ELF-1 (cell line): ENCODE measurements at places on chromosomes 16 and 17.

- no peak for DNase-seq
Observed at GRCh38 chr17:61306003-61306402, 93.6 kb upstream of the TBX2 start.

DNA sequence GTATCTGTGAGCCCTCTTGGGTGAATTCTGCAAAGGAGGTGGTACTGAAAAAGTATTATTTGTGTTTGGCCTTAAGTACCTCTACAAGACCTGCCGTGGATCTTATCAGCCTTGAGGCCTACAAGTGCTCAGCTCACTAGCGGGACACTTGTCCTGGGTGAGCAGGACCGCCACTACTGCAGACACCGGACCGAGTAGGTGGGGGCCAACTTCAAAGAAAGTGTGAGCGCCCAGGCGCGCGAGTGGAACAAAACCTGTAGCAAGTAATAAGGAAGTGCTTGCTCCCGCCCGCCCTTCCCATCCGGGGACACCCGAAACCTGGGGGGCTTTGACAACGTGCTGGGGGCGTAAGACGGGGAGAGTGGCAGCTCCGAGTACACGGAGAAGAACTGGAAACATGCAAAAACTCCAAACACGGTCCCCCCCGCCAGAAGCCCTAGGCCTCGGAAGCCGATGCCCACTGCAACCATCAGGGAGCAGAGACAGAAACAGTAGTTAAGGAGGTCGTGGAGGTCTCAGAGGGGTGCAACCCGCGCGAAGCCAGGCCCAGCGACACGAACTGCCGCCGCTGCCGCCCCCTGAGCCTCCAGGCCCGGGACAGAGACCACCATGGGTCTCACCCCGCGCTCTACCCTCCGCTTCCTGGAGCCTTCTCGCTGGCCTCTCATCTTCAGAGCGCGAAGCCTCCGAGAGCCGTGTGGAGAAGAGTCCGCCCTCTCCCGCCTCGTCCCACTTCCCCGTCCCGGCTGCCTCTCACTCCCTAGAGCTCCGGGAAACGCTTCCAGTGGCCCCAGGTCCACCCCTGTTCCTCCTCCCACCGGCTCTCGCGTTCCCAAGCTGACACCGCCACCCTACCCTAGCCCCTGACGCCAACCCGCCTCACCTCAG is 537 bp downstream of the CNOT1 start:
- peak; percentile 52 for DNase-seq

- DNase-seq = peak; percentile 47
Observed at GRCh38 chr17:81395600-81396277, 482 bp downstream of the BAHCC1 start.

GRCh38 chr17:32319548-32319905 is 22.4 kb downstream of the C17orf75 start:
- peak; percentile 89 for DNase-seq

GRCh38 chr16:69411064-69411985 is 13.1 kb upstream of the CYB5B start:
- no peak for DNase-seq

DNA sequence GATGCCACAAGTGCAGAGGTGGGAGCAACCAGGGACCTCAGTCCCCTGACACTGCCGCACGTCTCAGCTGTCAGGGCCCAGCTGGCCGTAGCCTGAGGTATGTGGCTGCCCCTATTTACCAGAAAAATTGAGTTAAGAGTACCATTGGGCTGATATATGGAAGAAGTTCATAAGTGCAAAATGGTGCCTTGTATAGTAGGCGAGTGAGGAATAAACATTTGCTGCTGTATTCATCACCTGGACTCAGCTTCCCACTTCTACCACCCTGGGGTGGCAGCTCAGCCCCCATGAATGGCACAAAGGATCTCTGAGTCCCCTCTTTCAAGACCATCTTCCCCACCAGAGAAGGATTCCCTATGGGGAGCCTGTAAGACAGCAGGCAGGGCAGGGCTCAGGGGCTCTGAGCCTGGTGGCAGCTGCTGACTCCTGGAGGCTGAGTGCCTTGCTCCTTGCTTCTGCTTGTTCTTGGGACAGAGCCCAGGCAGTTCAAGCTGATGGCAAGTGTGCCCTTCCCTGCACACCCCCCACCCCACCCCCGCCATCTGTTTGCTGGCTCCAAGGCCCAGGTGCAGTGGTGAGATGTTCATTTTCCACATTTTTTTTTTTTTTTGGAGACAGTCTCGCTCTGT is 29.0 kb downstream of the TRPV2 start:
- peak; percentile 55 for DNase-seq

DNA sequence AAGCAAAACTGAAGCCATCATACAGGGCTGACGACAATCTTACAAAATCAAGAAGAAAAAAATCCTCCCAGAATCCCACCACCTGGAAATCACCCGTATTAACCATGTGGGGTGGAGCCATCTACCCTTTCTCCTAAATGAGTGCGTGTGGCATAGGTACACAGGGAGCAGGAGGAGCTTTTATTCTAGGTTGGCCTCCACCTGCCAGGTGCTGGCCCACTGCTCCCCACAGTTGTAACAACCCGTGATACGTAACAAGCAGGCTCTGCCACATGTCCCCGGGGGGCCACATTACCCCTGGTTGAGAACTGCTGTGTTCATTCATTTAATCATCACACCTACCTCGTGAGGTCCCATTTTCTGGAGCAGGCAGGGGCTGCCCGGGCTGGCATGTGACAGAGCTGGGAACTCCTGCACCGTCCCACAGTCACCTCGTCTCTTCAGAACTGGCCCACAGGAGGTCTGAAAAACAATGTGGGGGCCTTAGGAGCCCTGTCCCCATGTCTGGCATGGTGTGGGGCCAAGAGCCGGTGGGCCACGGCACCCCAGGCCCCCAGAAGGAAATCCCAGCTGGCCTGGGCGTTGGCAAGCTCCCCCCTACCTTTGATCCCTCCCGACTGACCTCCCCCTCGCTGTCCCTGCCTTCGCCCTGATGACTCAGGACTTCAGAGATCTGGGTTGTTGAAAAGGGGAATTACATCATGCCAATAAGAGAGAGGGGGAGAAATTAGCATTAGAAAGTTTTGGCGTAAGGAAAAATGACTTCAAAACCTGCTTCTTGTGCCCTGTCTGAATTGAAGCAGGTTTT is 12.9 kb downstream of the CMIP start:
- DNase-seq = peak; percentile 40

GRCh38 chr17:2090210-2090641 is 35.3 kb downstream of the HIC1 start:
- no peak for DNase-seq
